ENCODE measurements at places on chromosomes 4 and X.

DNA sequence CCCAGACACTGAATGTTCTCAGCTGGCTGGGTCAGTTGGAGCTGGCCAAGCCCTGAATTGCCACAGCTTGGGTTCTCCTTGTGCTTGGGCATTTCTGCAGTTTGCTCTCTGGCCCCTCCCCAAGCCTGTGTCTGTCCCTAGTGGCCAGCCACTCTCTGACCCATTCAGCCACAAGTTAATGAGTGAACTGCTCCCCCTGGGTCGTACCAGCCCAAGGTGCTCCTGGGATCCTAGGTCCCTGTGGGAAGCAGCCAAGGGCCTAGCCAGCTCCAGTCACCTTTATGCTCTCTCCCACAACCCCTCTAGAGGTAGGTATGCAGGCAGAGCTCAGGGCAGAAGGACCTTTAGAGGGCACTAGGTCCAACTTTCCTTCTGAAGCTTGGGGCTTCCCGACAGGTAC is 51.5 kb downstream of the STARD8 start:
- no peak for DNase-seq

DNA sequence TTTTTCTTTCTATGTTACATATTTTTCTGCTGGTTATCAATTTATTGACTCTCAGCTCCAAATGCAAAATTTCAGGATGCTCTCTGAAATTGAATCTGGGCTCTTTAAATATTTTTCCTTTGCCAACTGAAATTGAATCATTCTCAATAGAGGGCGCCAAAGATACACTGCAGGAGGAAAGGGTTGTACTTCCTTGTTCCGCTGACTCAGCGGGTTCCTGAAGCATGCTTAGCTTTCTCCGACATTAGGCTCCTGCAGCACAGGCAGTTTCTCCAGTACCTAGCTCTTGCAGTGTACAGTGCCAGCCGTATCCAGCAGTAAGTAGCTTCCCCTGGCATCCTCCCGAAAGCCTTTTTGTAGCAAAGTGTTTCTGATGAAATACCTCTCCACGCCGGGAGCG is 28.8 kb upstream of the CFAP47 start:
- DNase-seq = peak; percentile 47

- no peak for DNase-seq
Measured at GRCh38 chr4:184395971-184396391, 78.4 kb downstream of the IRF2 start.

DNA sequence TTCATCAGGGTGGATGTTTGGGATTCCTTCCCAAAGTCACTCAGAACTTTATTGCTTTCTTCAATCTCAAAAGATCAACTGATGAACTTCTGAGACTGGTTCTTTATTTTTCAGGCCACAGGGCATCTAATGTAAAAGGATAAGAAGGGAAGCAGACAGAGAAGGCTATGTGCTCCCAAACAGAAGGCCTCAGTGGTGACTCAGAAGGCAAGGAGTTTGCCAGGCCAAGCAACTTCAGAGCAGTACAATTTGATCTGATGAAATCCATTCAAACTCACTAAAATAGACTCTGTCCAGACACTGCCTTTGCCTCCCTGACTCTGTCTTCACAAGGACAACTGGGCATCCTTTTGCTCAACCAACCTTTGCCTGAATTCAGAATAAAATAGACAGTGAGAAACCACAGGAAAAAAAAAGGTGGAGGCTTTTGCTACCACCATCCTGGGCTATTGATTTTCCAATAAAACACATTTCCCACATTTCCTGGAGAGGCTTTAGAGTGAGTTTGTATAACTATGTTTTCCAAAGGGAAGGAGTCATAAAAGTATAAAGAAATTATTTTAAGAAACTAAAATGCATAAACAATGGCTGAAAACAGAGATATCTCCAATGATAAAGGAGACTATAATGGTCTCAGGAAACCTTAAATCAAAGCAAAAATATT is 55.2 kb downstream of the ARHGEF6 start:
- DNase-seq = no peak

- no peak for DNase-seq
Measured at GRCh38 chrX:40166582-40166981, 68.8 kb upstream of the BCOR start.

DNA sequence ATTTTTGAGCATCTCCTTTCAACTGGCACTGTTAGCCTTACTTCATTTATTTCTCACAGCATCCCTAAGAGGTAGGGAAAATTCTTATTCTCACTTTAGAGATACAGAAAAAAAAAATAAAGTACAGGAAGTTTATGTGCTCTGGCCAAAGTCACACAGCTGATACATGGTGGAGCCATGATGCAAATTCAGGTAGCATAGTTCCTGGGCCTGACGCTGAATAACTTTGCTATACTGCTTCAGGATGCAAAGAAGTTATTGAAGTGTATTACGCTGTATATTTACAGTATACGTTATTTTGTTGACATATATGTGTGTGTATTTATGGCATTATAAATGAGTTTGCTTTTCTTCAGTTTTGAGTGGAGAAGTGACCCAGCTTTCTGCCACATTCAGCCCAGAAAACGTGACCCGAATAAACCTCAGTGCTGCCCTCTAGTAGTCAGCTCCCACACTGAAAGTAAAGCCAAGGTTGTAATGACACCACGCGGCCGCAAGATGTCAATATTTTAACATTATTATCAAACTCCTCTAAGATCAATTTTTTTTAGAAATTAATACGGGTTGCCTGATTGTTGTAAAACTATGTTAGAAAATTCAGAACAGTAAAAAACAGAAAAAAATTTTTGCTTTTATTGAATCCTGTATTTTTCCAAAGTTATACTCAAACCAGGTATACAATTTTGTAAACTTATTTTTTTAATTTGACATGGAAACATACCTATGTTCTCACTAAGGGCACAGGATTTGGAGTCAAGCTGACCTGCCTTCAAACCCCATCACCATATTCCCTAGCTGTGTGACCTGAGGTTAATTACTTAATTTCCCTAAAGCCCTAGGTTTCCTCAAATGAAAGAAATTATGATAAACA is 3.8 kb upstream of the GUCY2F start:
- DNase-seq = no peak

DNA sequence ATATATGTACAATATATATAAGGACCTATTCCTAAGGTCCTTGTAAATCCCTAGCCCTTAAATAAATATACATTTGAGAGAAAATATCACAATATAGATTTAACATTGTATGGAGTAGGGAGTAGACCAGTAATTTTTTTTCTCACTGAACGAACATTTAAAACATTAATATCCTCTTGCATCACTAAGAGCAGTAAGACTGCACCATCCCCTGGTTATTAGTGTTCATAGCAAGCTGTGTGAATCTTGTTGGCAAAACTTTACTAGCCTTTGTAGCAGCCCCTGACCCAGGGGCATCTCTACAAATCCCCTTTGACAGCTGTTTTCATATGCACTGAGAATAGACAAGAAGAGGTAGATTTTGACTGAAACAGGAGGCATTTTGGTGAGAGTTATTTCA is 146.5 kb downstream of the IL1RAPL2 start:
- DNase-seq = no peak

DNA sequence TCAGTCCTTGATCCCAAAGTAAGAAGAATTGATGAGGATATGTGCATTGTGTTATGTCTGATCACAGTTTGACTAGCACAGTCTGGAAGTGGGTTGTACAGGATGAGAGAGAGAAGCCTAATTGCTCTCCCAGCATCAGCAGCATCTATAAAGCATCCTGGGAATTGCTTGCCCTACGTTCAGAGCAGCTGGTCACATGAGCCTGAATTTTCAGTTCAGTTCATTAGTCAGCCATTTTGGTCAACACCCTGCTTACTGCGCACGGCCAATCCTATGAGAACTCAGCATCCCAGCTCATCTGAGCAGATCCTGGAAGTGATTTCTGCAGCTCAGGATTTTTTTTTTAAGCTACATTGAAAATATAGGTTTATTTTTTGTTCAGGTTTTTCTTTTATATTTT is at the start of gene RUFY3:
TSS of gene RUFY3 (plus strand) at position 218 of the 400 bp plus-strand sequence. CDS start 610 bp downstream, outside the sequence.
- no peak for DNase-seq

DNA sequence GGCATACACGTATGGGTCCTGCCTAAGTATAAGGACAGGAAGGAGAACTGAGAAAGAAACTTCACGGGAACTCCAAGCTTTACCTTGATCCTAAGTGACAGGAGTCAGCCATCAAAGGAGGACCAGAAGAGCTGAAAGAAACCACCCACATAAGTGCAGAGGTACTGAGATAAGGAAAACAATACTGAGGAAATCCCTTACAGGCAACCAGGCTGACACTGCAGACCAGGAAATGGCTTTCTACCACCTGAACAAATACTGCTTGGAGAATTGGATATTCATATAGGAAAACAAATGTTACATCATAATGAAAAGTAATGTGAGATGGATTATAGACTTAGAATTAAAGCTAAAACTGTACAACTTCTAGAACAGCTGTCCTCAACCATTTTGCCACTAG is 127.0 kb downstream of the IL15 start:
- no peak for DNase-seq

DNA sequence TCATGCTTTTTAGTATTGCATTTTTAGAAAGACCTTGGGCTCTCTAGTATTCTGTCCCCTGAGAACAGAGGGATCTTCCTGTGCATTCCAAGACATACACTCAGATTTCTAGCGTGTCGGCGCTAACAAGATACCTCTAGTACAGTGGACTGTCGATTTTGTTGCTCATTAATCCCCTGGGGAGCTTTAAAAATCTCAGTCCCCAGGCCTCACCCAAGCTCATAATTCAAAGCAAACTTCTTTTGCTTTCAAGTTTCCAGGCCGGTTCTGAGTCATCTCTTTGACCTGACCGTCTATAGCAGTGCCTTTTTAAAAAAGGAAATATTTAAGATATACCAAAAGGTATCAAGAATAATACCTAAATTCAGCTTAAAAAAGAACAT is 137.0 kb downstream of the AMMECR1 start:
- no peak for DNase-seq

- no peak for DNase-seq
Measured at GRCh38 chr4:23458054-23458453, 431.8 kb downstream of the PPARGC1A start.

GRCh38 chr4:27964095-27964494 is 1103.5 kb downstream of the STIM2 start:
- no peak for DNase-seq
